ENCODE measurements at places on chromosomes 3 and 15.
A peak's percentile ranks its signal among the peaks of the same experiment; 100 is the strongest.

GRCh38 chr3:98796334-98796733 lies 33.2 kb downstream of the ST3GAL6 start:
- DNase-seq: no peak

GRCh38 chr15:91821458-91821857 lies 32.0 kb upstream of the SLCO3A1 start:
- no peak for DNase-seq

DNA sequence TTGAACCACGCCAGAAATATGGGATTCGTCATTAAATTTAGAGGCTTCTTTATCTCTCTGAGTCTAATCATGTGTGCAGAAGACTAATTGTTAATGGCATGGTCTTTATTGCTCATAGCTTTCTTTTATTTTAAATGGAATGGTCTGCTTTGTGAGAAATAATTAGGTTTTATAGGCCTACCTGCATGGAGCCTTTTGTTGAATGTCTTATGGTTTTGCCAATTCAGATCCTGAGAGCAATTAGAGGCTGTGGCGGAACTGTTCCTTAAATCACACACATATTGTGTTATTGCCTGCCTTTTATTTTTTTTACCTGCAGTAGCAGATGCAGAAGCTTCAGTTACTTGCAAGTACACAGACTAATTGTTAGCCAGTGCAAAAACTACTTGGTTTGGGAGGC lies 306.2 kb downstream of the NLGN1 start:
- no peak for DNase-seq

GRCh38 chr3:151109286-151109800 lies 23.9 kb downstream of the MED12L start:
- no peak for DNase-seq

DNA sequence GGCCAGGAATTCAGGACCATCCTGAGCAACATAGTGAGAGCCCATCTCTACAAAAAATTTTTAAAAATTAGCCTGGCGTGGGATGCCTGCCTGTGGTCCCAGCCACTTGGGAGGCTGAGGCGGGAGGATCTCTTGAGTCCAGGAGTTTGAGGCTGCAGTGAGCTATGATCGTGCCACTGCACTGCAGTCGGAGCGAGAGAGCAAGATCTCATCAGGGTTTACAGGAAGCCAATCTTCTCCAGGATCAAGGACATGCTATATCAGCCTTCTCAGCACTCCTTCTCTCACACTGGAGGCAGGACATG lies 451 bp upstream of the STOML1 start:
- DNase-seq: no peak

DNA sequence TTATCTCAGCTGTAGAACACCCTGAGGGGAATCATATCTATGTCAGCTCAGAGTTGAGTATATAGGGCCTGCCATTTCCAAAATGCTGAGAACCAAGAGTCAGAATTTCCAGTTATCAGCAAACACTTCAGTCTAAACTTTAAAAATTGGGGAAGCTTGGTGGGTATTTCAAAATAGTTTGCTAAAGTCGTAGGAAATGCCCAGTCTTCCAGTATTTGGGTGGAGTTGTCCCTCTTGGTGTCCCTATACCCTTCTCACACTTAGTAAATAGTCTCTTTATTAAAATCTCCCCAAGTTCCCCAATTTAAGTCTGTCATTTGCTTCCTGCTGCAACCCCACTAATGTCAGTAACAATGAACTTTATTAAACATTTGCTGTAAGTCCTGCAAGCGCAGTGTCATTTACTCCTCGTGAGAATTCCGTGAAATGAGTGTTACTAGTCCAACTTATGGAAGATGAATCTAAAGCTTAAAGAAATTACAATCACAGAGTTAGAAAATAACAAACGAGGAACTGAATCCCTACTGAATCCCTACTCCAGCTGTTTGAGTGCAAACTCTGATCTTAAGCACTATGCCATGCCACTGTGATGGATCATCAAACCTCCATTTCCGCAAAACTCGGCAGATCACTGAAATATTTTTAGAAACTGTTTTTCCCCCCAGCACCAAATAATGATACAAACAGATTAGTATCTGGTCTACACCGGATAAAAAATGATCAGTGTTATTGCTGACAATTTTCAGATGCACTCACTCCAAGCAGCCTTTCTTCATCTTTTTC lies 341.7 kb upstream of the PROK2 start:
- no peak for DNase-seq

DNA sequence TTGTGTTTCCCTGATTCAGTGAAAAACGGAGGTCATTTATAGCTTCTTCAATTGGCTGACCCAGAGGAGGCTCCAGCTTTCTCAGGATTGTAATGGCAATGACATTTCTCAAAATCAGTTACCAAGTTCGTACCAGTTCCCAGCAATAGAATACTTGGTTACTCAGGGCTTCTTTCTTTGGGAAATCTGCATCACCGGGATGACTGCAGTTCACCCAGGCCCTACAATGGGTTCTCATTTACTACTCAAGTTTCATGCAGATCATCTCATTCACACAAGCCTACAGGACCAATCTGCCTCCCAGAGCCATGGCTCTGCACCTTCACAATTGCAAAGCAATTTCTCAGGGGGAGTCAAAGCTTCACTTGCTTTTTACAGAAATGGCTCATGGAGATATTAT lies 109.6 kb downstream of the FHIT start:
- DNase-seq: no peak

- no peak for DNase-seq
Observed at GRCh38 chr15:48409623-48410022, 78.4 kb downstream of the DUT start.

GRCh38 chr3:153042088-153042487 lies 119.9 kb upstream of the RAP2B start:
- no peak for DNase-seq

GRCh38 chr3:23629181-23629894 lies 176.4 kb upstream of the UBE2E1 start:
- peak; percentile 28 for DNase-seq

DNA sequence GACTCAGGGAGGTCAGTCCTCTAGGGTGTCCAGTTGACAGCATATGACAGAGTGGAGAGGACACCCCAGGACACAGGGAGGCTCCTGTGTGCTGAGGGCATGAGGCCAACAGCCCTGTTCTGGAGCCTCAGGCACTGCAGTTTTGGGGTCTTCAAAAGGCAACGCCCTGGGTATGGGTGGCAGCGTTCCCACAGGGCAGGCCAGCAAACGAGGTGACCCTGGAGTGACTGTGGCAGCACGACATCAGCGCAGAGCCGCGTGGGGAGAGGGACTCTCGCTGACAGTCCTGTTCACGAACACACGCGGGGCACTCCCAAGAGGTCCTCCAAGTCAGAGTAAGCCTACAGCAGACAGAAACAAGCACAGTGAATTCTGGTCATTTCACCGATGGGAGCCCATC lies 41.4 kb upstream of the VPS8 start:
- DNase-seq: no peak

DNA sequence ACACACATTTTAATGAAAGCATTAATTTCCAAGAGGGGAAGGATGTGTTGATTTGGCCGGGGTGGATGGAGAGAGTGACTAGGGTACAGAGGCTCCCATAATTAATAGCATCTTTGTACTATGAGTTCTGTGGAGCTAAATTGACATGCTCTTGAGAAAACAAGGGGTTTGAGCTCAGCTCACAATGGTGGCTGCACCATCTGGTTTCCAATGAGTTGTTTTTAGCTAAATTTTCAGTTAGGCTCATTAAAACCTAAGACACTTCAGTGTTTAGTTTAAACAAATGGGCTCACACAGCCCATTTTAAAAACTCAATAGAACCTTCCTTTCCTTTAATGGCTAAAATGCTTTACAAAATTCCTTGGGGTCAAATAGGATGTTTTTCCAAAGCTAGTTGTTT lies 199.7 kb downstream of the TNIK start:
- DNase-seq: no peak

DNA sequence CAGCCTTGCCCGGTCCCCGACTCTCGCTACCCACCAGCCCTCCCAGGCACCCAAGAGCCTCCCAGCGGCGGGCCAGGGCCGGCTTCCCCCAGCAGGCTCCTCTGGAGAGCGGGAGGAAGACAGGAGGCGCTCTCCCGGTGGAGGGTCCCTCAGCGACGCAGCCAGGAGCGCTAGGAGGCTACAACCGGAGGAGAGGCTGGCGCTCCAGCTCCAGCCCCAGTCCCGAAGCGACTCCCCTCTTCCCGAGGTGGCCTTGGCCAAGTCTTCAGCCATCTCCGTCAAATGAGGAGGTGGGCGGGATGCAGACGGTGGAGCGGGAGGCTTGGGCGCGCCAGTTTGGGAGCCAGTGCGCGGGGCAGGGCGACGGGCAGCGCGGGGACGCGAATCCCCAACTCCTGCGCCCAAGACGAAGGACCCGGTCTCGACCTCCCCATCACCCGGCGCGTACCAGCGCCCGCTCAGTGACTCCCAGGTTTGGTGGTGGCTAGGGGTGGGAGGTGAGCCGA lies 722 bp downstream of the CHRNA3 start:
- DNase-seq: no peak

GRCh38 chr15:63256433-63257274 lies 20.8 kb upstream of the APH1B start:
- DNase-seq: peak; percentile 89

DNA sequence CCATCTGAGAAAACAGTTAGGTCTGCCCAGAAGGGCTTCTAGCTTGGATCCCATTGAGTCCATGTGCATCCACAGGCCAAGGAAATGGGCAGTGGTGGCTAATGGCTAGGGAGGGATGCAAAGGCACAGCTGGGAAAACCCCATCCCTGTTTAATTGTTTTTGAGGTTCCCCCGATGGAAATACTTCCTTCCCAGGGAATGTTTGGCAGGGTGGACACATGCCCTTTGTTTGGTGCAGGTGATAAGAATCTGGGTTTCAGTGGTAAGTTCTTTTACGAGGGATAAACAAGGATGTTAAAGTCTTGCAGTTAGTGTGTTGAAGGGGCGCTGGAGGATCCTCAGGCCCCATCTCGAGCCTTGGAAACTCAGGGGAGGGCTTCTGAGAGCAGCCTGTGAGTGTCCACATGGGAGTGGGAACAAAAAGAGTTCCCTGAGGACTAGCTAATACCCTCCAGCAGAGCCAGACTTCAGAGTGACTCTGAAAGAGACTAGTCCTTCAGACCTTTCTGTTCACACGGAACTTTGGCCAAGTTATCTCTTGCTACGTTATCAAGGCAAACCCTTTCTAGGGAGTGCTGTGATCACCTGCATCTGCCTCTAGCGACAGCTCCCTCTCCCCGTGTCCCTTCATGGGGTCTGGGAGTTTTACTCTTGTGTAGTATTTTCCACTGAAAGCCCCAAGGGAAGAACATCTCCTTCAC lies 17.4 kb downstream of the PTPRG start:
- DNase-seq: no peak
